T1000 (cell line): ENCODE measurements at places on chromosomes 13 and 19.

- no peak for DNase-seq
Observed at GRCh38 chr19:50046649-50047503, 21.1 kb downstream of the ZNF473 start.

DNA sequence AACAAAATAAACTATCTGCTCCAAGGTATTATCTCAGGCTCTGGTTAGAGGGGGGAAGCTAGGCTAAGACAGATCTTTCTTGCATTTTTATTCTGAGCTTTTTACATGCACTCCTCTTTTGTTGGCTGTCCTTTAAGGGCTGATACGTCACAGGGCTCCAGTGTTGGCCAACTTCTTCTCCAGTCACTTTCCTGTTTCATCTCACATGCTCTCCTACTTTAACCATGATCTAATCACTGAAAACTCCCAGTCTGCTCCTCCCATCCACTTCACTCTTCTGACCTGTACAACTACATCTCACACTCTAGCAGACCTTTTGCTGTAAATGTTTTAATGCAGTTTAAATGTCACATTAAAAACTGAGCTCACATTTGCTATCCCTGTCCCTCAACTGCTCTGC lies 510.0 kb upstream of the KLF12 start:
- no peak for DNase-seq

GRCh38 chr13:93915269-93915809 lies 564.1 kb downstream of the DCT start:
- DNase-seq = no peak

DNA sequence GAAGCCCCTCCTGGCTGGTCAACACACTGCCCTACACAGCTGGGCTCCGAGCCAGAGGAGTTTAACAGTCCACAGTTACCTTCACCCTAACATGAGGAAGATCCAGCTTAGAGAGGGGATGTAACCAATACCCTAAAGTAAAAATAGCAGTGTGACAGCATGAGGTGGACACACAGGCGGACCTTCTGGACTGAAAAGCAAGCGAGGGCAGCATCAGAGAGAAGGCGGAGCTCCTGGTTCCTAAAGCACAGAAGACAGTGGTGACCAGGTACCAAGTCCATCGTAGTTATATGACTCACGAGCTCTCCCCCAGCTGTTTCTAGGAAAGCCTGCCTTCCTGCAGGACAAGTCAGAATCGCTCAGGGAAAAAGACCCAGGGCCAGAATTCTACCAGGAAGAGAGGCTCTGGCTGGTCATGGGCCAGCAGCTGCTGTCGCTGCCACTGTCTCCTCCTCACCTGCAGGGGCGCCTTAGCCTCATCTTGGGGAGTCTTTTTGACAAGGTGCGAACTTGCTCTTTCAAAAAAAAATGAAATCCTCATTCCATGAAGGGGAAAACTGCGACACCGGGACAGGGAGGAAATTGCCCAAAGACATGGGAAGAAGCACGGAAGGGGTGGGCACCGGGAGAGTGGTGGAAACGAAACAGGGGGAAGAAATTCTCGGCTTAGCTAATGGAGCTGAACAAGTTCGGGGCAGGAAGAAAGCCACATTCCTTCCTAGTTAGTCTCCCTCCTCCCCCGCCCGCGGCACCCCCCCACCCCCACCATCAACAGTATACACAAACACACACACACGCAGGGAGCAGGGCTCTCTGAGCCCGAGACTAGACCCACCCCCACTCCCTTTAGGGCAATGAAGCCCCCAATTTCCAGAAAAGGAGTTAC lies 1.7 kb downstream of the ELL start:
- peak; percentile 46 for DNase-seq

DNA sequence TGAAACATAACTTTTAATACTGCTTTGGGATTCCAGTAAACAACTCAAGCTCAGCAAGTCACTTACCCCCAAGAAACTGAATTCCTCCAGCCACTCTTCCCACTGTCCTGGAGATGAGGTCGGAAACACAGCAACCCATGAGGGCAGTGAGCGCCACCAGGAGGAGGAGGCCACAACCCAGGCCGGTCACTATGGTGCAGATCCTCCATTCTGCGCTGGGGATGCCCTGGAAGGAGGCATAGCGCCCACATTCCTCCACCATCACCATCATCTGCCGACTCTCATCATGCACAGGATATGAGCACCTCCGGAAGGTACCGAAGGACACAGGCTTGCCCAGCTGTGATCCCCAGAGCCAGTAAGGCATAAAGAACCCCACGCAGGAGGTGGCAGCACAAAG lies 2.2 kb downstream of the LHFPL6 start:
- DNase-seq = no peak

GRCh38 chr13:113051641-113052040 lies 54.0 kb upstream of the F7 start:
- no peak for DNase-seq

DNA sequence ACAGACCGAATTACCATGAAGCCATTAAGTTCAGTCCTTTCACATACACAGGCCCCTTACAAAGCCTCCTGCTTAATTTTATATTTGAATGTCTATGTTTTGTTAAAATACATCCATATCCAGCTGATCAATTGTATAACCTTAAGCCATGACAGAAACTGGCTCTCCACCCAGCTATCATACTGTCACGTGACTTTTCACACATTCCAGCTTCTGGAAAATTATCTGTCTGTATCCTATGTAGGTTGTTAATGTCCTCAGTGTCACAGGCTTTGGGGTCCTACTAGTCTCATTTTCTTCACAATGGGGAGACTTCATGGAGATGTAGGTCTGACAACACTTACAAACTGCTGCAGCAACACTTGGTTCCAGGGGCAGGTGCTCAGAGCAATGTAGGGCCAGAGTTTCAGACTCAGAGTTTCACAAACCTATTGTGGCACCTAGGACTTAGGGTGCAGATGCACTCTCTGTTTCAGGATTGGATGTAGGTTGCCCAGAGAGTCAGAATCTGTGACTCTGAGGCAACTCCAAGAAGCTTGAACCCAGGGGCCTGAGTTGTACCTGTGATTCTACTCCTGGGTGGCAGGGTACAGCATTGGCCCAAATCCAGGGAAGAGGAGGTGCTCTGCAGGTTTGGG lies 69.6 kb upstream of the PCDH20 start:
- DNase-seq = no peak

DNA sequence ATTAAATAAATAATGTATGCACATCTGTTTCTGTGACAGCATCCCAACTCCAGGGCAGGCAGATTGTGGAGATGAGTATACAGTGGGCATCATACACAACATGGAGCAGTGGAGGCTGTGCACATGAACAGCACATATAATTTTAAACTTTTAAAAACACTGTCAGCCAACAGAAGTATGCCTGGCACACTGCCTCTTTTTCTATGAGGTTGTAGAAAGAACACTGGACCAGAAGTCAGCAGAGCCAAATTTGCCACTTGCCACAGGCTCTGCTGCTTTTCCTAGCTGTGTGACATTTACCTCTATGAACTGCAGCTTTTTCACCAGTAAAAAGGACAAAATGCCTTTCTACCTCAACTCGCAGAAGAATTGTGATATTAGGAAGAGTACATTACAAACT lies 118.7 kb downstream of the FRY start:
- no peak for DNase-seq

DNA sequence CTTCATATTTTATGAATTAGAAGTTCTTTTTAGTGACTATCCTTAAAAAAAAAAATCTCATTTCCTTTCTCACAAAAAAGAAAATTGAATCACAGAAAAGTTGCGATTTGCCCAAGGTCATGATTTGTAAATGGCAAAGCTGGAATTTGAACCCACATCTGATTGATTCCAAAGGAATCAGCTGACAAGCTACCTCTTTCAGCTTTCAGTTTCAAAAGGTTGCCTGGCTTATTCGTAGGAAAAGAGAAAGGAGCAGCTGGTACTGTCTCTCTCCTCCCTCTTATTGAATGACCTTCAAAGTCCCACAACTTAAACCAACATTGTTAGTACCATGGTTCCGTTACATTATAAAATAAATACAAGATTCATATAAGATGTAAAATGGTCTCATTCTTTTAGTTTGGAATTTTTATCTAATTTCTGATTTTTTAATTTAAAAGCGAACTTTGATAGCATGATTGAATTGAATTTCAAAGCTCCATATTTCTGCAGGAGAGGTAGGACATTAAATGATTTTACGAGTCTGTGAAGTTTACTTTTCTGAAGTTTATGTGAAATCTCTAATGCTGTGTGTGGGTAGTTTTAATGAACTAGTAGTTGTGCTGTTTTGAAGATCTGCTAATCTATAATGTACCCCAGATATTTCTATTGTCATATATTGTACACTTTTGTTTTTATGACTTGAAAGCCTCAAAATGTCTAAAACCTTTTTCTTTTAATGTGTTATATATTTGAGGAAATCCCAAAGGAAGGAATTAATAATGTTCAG lies 18.5 kb upstream of the KCTD4 start:
- DNase-seq = no peak
